Activated CD4-positive, alpha-beta T cell treated with anti-CD3 and anti-CD28 coated beads, Interleukin-2, amount 50 U/mL, for 16 hours (primary cell): ENCODE measurements at places on chromosomes 5 and 9.
A peak's percentile ranks its signal among the peaks of the same experiment; 100 is the strongest.

GRCh38 chr5:124238350-124238749 lies 508.1 kb downstream of the ZNF608 start:
- DNase-seq: no peak

DNA sequence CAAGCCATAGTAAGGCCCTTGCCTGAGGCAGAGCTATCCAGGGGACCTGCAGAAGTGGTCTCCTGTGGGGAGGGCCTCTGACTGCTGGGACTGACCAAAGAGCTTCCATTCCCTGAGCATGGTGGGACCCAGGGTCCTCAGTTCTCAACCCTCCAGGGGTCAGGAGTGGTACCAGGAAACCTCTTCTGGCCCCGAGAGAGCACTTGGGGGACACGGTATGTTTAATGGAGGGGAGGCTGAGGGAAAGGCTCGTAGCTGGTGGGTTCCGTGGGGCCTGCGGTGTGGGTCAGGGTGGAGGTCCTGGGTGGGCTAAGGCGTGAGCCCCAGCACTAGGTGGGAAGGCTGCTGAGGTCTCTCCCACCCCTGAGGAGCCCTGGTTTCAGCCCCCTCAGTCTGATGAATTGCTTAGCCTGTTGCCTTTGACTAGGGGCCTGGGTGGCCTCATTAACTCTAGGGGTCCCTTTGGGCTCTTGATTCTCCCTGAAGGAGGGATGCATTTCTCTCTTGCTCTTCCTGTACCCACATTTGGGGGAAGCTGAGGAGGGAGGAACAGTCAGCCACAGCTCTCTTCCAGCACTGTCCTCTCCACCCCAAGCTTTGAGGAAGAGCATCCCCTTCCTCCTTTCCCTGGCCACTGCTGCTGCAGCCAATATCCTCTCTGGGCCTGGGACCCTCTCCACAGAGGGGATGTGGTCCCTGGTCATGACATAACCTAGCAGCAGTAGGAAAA lies 34.0 kb downstream of the CSF1R start:
- DNase-seq: no peak

DNA sequence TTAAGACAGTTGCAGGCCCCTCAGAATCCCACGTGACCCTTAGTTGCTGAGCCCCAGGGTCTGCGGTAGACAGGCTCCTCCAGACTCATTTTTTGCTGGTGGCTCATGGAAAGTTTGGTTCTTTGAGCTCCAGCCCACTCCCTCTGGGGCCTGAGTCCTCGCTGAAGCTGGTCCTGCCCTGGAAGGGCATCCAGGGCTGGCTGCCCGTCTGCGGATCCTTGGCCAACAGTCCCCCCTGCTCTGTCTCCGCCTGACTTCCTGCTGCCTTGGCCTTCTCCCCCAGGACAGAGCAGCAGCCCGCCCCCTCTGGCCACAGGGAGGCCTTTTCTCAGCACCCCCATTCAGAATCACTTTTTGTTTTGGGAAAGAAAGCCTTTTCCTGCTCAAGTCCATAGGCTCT lies 24.4 kb downstream of the SLC6A7 start:
- no peak for DNase-seq

- DNase-seq: no peak
Measured at GRCh38 chr5:64767959-64768357, 533 bp downstream of the SREK1IP1 start.

DNA sequence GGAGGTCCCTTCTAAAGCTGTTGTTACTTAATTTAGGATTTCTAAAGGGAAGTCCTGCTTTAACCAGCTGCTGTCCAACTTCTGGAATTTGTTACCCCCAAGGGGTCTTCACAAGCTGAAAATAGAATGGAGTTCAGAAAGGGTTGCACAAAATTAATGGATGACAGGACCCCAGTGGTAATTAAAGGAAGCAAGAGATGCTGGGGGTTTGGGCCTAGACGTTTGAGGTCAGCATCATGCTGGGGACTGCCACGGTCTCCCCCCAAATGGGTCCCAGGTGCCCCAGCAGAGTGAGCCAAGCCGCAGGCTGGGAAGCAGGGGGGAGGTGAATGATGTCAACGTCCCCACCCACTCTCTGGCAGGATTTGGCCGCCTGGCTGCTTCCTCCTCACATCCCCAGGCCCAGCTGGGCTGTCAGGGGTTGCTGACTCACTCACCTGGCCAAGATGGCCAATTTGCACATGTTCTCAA lies 97.5 kb upstream of the ARAP3 start:
- DNase-seq: no peak

DNA sequence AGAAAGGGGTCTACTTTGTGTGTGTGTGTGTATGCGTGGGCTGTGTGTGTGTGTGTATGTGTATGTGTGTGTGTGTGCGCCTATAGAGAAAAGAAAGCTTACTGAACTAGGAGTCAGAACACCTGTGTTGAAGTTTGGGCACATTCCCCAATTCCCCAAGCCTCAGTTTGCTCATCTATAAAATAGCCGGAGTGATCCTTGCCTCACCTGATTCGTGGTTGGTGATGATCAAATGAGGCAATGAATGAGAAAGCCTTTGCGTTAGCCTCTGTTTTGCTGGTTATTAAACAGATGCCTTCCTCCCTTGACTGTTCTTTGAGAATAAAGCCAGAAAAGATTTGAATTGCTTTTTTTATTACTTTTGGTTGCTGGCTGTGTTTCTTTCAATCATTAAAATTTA lies 20.6 kb downstream of the ABLIM3 start:
- no peak for DNase-seq

GRCh38 chr9:89622933-89623861 lies 18.4 kb downstream of the GADD45G start:
- DNase-seq: no peak

GRCh38 chr5:160770718-160771117 lies 81.3 kb downstream of the ATP10B start:
- DNase-seq: no peak

DNA sequence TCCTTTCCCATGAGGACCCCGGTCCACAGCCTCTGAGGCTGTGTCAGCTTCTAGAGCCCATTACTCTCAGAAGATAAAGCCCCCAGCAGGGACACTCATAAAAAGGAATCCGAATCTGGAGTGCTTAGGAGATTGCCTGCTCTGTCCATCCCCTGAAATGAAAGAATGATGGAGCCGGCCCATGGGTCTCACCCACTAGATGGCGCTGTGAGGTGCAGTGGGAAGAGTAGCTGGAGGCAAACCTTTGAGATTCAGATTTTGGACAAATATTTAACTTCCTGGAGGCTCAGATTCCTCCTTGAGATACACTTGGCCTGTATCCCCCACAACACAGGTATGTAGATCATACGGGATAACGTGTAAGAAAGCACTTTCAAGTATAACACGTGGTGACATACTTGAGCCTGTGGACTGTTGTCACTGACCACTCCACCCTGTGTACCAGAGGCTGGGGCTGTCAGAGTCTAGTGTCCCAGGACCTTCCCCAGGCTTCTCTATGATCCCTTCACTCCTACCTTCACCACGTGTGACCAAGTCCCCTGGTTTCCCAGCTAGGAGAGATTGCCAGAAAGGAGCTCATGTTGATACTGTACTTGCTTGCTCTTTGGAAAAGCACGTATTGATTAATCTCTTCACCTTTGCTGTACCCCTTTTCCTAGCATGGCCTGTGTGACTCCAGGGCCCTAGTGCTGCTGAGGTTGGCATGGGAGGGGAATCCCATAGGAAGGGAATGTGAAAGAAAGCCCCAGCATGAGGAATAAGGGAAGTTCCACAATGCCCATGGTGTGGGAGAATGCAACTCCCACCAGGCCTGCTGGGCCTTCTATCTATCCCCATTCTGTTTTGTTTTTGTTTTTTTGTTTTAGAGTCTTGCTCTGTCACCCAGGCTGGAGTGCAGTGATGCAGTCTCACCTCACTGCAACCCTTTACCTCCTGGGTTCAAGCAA lies 32.1 kb downstream of the TRMO start:
- DNase-seq: peak; percentile 55

GRCh38 chr9:73527521-73527920 lies 375.9 kb downstream of the ANXA1 start:
- DNase-seq: no peak

DNA sequence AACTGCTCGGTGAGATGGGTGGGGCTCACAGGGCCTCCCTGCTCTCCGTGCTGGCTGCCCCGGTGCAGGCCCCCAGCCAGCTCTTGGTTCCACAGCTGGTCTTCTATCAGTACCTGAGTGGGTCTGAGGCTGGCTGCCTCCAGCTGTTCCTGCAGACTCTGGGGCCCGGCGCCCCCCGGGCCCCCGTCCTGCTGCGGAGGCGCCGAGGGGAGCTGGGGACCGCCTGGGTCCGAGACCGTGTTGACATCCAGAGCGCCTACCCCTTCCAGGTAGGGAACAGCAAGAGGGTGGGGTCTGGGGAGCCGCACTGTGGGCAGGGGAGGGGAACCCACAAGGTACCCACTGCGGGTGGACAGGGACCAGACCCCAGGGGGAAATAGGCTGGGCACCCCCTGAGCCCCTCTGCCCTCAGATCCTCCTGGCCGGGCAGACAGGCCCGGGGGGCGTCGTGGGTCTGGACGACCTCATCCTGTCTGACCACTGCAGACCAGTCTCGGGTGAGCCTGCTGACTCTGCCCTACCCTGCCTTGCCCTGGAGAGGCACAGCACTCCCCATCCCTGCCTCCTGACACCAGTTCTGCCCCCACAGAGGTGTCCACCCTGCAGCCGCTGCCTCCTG lies 2.8 kb downstream of the MAMDC4 start:
- no peak for DNase-seq

DNA sequence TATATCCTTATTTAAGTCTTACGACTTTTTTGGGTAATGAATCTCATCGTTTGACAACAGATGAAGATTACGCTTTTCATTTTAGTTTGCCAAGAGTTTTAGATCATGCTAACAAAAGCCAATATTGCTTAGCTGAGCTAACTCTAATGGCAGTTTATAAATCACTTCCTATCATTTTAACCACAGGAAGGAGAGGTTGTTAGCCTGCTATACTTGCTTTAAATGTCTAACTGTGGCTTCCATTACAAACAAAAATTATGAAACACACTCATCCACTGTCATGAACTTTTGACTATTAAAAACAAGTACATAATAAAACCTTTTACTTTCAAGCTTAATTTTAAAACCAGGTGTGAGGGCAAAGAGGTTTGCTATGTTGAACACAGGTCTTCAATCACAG lies 53.7 kb upstream of the ANKH start:
- peak; percentile 31 for DNase-seq

DNA sequence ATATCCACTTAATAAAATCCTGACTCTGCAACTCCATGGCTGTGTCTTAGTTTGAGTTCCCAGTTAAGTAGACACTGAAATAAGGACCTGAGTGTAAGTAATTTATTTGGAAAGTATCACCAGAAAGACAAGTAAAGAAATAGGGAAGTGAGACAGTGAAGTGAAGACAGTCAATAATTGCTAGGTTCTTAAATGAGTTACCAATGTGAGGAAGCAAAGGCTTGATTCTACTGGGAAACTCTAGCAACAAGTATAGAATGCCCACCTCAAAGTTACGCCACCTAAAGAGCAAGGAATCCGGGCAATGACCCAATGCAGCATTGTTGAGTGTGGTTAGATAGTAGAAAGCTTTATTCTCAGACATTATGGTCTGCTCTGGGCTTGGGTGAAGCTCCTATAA lies 383.9 kb downstream of the TLR4 start:
- no peak for DNase-seq
